ENCODE measurements at places on chromosomes 4 and X. TPM values are rescaled to one million over a fixed set of nuclear protein-coding genes. Genes with fewer than 3 reads are reported as not detected.

- no peak for DNase-seq
These were observed 51.8 kb upstream of the ARX start for GRCh38 chrX:25067271-25068172.

- DNase-seq = no peak
These were observed 11.5 kb upstream of the CAMK2D start for GRCh38 chr4:113773014-113773413.

MAPK10 gene
- total RNA-seq = 2.4 TPM

- no peak for DNase-seq
These were observed 114.0 kb upstream of the PJA1 start for GRCh38 chrX:69279234-69279633.

DNA sequence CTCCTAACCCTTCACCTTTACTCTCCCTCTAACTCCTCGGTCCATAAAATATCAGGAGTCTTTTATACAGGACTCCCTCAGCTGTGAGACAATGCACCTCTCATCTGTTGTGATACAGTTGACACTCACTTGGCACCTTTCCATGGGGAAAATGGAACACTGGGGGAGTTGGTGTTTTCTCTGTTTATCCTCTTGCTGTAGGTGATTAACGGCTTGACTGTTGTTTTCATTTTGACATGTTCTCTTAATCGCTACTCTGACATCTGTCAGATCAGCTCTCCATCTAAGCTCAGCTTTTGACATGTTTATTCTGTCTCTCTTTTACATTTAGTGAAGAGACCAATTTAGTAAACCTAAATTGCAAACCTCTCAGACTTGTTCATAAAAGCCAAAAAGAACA lies 604.8 kb downstream of the TRAM1L1 start:
- no peak for DNase-seq

GRCh38 chr4:4677556-4678522 lies 136.0 kb upstream of the STX18 start:
- DNase-seq = no peak

Measured in liver (tissue), 10 donors.